ENCODE measurements at places on chromosomes 4 and X.

- DNase-seq: no peak
Measured at GRCh38 chrX:40663078-40663740, 15.8 kb upstream of the CXorf38 start.

- no peak for DNase-seq
Measured at GRCh38 chr4:38930204-38930603, 62.6 kb downstream of the FAM114A1 start.

GRCh38 chr4:185890196-185890595 is 78.2 kb upstream of the SORBS2 start:
- DNase-seq: no peak

DNA sequence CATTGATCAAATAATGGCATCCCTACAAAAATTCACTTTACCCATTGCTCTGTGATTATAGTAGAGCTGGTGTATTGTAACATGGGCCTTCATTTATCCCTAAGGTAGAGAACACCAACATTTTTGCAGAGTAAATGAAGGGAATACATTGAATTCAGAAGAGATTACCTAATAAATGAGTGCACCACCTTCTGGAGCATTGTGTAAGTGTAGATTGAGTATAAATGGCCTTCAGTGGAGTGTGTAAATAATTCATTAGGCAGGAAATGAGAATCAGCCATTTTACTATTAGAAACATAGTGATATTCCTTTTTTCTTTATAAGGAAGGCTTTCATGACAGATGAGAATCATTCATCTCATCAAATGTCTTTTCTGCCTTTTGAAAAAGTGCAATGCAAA is 155.8 kb downstream of the FAM47B start:
- DNase-seq: no peak

DNA sequence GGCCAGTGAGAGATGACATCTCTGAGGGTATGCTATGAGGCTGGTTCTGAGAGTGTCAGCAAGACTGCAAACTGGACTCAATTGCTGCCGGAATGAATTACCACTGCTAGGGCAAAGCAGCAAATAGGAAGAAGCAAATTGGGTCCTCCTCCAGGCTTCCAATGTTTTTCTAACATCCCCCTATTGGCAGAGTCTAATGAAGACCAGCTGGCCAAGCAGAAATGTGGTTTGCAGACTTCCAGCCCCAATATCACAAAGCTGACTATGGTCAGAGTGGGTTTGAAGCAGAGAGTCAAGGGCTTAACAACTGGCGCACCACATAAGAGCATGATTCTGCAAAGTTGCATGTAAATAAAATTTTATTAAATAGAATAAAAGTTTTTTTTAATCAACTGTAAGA is 225.4 kb upstream of the GLRA2 start:
- DNase-seq: no peak

DNA sequence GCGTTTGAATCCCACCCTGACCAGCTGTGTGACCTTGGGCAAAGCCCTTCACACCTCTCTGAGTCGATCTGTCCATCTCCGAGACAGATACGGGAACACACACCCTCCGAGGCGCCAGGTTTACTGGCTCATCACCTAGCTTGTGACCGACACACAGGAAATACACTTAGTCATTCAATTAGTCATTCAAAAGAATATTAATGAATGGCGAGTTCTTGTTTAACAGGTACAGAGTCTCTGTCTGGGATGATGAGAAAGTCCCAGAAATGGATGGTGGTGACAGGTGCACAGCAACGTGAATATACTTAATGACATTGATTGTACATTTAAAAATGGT is 80.6 kb downstream of the PPP2R2C start:
- DNase-seq: no peak

- no peak for DNase-seq
Measured at GRCh38 chr4:61223385-61223784, 23.3 kb downstream of the ADGRL3 start.

Measured in epithelial cell of proximal tubule (primary cell).